Activated CD4-positive, alpha-beta T cell treated with anti-CD3 and anti-CD28 coated beads, Interleukin-2, Interleukin-4, amounts not matched to agents 100 ng/mL and 50 ng/mL, durations not matched to agents 16 hours and 8 hours (primary cell): ENCODE measurements at places on chromosomes 2 and 18.

DNA sequence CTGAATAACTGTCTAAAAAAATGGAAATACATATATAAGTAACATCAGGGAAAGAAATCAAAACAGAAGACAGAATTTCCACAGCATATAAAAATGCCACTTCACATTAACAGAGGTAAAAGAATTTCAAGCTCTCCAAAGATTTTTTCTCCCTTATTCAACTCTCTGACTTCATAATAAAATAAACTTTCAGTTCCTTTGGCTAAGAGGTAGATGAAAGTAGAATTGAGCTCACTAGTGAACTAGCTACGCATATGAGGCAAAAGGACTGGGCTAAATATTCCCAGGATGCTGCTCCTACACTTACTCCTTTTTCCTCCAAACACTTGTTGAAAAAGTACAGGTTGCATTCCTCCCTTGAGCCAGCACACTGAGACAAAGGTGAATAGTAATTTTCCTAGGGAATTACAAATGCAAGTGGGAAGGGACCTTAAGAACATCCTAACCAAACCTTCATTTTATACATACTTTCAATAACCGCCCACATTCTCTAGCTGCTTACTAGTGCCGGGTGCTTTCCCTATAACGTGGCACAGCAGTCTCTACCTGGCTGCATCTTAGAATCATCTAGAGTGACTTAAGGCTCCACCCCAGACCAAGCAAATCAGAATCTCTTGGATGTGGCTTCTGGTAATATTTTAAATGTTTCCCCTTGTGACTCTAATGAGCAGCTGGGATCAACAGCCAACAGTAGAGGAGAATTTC, 136.6 kb downstream of the MTCL1 start:
- DNase-seq: no peak

- no peak for DNase-seq
Observed at GRCh38 chr18:24198461-24198860, 59.6 kb downstream of the CABYR start.

- no peak for DNase-seq
Observed at GRCh38 chr2:60104514-60105505, 448.6 kb downstream of the BCL11A start.

DNA sequence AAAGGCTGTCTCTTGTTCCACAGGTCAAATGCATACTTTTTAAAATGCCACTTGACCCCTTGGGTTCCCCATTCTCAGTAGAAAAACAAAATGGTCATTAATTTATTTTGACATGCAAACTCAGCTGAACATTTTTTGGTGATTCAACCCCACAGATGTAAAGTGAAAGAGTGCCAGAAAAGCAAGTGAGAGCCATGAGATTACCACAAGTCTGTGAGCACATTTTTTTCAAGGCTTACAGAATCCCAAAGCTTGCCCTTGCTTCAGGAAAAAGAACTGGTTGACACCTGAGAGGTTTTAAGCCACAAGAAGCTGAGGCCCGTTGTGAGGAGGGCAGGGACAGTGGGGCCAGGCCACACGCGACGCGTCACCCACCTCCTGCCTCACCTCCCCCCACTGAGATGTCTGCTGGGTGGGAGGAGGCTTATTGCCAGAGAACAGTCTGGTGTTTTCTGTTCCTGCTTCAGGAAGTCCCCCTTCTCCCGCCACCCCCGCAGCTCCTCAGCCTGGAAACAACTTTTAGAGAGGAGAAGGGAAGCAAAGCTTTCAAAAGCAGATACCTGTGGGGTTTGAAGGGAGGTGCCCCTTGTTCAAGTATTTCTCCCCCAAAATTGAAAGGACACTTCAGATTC, 70.4 kb upstream of the CYP1B1 start:
- peak; percentile 3 for DNase-seq

GRCh38 chr2:176074919-176075425, 8.8 kb downstream of the EVX2 start:
- DNase-seq: no peak

GRCh38 chr2:84449711-84450110, 9.4 kb downstream of the SUCLG1 start:
- DNase-seq: no peak

DNA sequence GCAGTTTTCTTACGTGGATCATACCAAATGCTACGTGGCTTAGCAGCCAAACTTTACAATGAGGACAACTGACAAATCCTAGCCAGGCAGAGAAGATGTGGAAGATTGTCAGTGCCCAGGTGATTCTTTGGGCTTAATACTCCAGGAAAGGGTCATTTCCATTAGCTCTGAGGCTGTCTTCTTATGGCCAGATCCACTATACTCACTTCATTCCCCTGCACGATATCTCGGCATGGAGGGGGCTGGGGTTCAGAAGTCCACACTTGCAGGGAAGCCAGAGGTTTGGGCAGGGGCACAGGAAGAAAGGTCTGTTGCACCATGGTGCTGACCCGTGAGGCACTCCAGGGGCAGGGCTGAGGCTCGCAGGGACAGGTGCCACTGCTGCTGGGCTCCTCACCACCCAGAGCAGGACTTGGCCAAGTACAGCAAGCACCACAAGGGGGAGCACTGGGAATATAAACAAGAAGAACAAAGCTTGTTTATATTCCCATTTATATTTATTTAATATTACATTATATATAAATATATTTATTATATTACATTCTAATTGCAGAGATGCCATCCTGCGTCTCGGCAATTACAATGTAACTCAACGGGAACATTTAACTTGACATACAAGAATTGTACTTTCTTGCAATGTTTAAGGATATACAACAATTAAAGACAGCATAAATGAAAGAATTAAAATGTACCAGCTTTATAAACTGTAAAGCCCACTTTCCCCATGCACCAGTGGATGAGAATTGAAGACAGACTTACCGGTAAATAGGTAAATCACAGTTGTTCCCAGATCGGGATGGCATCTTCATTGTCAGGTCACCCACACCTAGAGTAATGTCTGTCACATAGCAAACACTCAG, 27.2 kb downstream of the CLUL1 start:
- DNase-seq: peak; percentile 63

GRCh38 chr18:55152801-55153200, 193.5 kb upstream of the CCDC68 start:
- no peak for DNase-seq

DNA sequence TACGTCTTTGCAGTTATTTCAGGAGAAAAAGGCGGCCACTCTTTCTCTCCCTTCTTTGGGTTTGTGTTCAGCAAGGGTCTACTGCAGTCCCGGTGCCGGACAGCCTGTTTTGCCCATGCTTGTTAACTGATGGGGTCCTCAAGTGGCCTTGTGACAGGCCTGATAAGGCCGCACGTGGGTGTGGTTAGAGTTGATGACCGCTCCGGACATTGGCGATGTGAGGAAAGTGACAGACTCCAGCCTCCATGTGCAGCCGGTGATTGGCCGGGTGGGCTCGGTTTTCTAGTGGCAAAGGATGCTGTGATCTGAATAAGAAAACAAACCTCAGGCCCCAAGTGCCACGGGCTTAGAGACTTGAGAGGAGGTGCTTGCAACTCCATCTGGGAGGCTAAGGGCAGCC, 15.6 kb downstream of the HPCAL1 start:
- DNase-seq: no peak

DNA sequence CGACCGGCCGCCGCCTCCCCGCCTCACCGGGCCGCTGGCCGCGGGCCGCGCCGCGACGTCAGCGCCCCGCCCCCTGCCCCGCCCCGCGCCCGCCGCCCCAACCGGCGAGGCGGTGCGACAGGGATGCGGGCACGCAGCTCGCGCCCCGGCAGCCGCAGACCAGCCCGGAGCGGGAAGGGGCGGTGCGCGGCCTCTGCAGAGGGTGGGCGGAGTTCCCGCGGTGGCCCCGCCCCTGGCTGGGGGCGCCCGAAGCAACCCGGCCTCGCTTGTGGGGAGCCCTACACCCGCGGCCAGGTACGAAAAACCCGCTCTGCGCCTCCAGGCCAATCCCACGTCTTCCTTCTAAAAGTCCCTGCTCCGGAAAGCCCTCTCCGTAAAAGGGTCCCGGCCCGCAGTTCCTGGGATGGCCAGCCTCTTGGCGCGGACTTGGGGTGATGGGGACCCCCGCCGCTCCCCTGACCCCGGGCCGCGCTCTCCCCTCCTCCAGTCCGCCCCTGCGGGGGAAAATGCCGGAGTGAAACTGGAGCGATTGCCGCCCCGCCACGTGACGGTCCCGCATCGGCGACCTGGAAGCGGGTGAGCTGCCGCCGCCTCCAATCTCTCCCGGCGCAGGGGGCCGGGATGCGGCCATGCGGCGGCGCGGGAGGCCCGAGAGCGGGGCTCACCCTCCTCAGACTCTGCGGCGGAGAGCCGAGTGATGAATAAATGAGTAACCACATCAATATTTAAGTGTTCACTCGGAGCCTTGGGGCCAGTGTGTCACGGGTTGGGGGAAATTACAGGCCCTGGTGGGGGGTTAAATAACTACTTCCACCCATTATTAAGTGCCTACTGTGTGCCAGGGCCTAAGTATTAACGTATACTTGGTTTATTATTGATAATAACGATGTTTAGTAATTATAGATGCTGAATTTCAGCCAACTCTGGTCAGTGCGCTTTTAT, at the start of gene RAB11FIP5:
TSS of gene RAB11FIP5 (minus strand) at position 36 of the 942 bp plus-strand sequence. CDS start 171 bp downstream, outside the sequence.
- peak; percentile 66 for DNase-seq

GRCh38 chr2:226116346-226116745, 683.3 kb downstream of the IRS1 start:
- DNase-seq: no peak

DNA sequence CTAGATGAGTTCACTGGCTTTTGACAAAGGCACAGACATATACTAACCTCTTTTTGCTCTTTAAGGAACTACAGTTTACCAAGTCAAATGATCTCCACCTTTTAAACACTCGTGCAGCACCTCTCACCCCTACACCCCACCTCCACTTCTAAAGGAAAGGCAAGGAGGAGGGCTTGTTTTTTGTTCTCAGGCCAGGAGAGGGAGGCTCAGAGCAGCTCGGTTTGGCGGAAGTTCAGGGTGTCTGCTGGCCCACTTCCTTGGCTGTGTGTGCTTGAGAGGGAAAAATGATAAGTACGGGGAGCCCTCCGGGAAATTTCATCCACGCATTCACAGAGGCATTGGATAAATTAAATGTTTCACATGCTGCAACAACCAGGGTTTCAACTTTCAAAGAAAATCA, 667.9 kb downstream of the BCL11A start:
- DNase-seq: no peak

- no peak for DNase-seq
Observed at GRCh38 chr2:211996857-211997256, 541.7 kb downstream of the ERBB4 start.

- DNase-seq: no peak
Observed at GRCh38 chr18:50850307-50851065, 28.4 kb upstream of the ME2 start.

GRCh38 chr2:189837326-189837725, 53.1 kb downstream of the PMS1 start:
- DNase-seq: no peak

DNA sequence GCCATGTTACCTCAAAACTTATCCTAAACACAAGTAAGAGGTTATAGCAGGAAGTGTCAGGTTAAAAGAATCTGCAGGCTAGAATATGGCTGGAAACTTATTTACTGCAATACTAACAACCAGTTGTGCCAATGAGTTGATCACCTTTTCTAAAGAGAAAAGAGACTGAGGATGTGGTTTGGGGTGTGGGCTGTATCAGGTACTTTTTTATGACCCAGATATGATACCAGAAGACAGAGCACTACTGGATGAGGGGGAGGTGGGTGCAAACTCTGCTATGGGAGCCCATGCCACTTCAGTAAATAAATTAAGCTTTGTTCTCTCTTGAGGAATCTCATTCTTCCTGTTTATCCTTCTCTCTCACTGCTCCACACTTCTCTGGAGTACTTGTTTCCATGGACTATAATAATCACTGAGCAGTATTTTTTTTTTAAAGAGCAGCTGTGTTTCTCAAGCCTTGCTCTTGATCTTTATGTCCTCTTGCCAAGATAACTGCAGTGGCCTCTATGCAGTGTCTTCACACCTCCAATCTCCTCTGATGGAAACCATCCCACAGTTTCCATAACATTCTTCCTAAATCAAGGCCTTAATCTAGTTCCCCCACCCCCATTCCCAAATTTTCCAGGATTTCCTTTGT, 51.2 kb upstream of the NOSTRIN start:
- DNase-seq: peak; percentile 14

GRCh38 chr2:146873646-146874259, 971.1 kb upstream of the ACVR2A start:
- no peak for DNase-seq

DNA sequence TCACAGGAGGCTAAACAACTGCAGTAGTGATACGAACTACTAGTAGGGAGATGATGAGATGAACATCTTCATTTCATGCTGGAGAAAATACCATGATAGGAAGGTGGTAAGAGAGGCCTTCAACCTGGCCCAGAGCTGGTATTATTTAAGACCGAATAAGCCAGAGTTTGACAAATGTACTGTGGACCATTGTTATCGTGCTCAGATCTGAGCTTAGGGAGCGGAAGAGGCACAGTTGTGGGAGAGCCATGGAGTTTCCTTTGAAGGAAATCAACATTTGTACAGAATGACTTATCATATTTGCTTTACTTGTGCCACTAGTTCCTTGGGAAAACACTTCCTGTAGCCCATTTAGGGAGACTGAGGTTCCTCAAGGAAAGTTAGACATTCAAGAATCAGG, 260.6 kb upstream of the TNP1 start:
- DNase-seq: no peak

GRCh38 chr2:24508878-24509277, 17.8 kb downstream of the NCOA1 start:
- DNase-seq: peak; percentile 11

- DNase-seq: no peak
Observed at GRCh38 chr18:52345428-52345827, 5.4 kb downstream of the DCC start.

- DNase-seq: no peak
Observed at GRCh38 chr18:49646873-49647272, 85.0 kb downstream of the LIPG start.

DNA sequence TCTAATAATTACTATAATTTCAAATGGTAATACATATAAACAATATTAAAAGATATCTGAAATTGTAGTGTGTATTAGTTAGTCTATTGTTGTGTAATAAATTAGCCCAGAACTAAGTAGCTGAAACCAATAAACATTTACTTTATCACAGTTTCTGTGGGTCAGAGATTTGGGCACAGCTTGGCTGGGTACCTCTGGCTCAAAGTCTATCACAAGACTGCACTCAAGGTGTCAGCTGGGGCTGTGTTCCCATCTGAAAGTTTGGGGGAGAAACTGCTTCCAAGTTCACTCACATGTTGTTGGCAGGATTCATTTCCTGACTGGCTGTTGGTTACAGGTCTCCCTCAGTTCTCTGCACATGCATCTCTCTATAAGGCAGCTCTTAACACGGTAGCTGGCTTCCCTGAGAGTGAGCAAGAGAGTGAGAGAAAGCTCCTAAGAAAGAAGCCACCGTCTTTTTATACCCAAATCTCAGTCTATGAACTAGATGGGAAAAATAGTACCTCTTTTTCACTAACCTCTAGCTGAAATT, 25.6 kb upstream of the WIPF1 start:
- no peak for DNase-seq

GRCh38 chr2:140942284-140942683, 1188.5 kb downstream of the LRP1B start:
- no peak for DNase-seq

DNA sequence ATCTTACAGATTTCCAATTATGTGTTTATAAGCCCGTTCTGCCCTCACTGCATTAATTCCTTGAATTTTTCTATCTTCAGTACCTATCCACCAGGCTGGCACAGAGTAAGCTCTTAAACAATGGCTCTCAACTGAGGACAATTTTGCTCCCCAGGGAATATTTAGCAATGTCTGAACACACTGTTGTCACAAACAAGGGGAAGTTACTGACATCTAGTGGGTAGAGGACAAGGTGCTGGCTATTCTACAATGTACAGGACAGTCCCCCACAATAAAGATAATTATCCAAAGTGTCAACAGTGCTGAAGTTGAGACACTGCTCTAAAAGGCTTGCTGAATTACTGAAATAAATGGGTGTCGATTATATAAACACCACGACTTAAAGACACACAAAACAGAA, 5.0 kb downstream of the NDUFS1 start:
- DNase-seq: no peak
